ENCODE measurements at places on chromosomes 16 and 17.

GRCh38 chr17:31266042-31266441 lies 31.0 kb downstream of the OMG start:
- DNase-seq, result peak; percentile 23

GRCh38 chr16:74998481-74999218 lies at the start of gene ZNRF1:
Gene ZNRF1 (plus strand): TSS chr16:74999024. CDS start chr16:74999672, 648 bp downstream.
- DNase-seq, result peak; percentile 77

GRCh38 chr16:529012-529575 lies 1.6 kb downstream of the CAPN15 start:
- no peak for DNase-seq

DNA sequence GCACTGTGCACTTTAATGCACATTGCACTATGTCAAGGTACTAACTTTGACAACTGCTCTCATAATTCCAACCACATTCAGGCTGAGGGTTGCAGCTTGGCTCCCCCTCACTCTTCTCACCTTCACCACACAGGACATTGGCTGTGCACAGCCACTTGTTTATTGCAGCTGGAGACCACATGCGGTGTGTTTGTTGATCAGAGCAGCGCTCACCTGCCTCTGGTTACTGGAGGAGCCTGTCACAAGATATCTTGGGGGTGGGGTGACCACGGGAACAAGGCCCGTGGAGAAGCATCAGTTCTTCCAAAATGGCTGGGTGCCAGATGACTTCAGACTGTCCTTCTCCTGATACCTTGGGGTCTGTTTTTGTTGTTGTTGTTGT lies 10.6 kb upstream of the CCL5 start:
- peak; percentile 46 for DNase-seq

GRCh38 chr17:30576326-30576861 lies 99.2 kb downstream of the GOSR1 start:
- DNase-seq, result no peak

DNA sequence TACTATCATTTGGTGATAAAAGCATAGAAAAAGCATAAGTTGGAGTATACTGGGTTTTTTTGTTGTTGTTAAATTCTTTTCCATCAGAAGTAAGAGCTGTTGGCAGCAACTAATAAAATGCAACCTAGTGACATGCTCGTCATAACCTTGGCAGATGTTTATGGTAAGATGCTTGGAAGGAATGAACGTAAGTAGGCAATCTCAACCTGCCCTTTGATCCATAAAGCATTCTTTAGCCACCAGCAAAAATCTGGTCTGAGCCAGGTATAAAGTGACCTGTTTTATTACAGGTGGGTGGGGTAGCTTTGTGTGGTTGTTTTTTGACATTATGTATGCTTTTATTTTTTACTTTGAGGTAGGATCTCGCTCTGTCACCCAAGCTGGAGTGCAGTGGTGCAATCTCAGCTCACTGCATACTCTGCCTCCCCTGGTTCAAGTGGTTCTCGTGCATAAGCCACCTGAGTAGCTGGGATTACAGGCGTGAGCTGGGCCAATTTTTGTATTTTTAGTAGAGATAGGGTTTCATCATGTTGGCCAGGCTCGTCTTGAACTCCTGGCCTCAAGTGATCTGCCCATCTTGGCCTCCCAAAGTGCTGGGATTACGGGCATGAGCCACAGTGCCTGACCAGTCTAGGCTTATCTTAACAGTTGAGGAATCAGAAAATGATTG lies 22.0 kb downstream of the WSB1 start:
- no peak for DNase-seq

DNA sequence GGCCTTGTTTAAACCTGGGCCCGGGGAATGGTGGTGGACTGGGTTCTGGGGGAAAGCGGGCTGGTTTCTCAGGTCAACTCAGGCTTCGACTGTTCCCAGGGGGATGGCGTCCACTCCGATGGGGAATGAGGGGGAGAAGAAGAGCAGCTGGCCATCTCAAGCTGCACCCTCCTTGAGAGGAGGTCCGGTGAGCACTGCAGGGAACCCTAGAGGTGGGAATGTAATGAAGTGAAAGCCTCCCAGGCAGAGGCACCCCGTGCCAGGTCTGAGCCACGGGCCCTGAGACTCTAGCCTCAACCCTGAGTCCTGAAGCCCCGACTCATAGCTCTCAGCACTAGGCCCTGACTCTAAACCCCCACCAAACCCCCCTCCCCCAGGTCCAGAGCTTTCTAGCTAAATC lies 1.2 kb upstream of the CDIPT start:
- DNase-seq, result no peak

DNA sequence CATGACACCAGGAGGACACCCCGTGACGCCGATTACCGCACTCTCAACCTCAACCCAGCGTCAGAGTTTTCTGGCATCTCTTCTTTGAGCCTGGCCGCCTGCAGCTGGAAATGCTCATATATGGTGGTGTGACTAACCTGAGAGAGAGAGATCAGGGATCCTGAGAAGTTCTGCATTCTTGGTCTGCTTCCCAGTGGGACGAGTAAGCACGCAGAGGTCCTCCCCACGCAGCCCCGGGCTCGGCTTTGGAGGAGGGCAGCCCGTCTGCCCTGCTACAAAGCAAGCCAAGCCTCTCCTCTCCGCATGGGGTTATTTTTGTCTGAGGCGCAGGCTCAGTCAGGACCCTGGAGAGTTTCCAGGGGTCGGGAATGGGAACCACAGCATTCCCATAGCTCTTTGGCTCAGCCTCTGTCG lies 16.5 kb downstream of the CRISPLD2 start:
- DNase-seq, result no peak

- no peak for DNase-seq
These were observed 19.4 kb downstream of the RARA start for GRCh38 chr17:40328386-40328766.

DNA sequence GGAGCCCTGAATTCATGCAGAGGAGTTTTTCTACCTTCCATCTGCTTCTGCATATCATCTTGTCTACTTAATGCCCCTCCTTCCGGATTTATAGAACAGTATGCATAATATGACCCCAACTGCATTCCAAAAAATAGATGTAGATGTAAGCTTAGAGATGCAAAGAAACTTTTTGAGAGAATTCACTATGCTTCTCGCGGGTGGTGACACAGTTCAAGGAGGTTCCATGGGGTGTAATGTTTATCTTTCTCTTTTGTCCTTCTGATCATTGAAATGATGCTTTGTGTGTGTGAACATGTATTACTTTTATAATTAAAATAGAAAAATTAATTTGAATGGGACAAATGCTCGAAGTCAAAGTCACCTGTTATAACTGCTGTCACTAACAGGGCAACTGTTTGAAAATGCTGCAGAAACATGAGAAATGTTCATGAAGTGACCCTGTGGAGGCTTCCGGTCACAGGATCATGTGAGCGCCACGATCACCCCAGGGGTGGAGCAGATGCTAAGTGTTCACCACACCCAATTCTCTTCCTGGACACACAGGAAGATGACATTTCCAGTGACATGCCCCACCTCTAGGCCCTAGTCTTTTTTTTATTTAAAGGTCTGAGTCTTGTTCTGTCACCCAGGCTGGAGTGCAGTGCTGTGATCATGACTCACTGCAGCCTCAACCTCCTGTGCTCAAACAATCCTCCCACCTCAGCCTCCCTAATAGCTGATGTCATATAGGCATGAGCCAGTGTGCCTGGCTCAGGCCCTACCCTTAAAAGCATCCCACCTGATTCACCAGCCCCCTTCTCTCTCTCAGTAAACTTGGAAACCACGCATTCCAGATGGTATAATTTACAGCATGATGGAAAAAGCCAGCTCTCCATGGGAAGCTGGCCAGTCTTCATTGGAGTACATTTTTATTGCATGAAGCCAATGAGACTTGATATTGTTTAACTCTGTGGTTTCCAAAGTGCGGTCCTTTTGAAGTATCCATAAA lies 21.0 kb upstream of the AGRP start:
- DNase-seq, result no peak

All from T47D (cell line).